ENCODE measurements at places on chromosomes 3 and 15.
A peak's percentile ranks its signal among the peaks of the same experiment; 100 is the strongest.

DNA sequence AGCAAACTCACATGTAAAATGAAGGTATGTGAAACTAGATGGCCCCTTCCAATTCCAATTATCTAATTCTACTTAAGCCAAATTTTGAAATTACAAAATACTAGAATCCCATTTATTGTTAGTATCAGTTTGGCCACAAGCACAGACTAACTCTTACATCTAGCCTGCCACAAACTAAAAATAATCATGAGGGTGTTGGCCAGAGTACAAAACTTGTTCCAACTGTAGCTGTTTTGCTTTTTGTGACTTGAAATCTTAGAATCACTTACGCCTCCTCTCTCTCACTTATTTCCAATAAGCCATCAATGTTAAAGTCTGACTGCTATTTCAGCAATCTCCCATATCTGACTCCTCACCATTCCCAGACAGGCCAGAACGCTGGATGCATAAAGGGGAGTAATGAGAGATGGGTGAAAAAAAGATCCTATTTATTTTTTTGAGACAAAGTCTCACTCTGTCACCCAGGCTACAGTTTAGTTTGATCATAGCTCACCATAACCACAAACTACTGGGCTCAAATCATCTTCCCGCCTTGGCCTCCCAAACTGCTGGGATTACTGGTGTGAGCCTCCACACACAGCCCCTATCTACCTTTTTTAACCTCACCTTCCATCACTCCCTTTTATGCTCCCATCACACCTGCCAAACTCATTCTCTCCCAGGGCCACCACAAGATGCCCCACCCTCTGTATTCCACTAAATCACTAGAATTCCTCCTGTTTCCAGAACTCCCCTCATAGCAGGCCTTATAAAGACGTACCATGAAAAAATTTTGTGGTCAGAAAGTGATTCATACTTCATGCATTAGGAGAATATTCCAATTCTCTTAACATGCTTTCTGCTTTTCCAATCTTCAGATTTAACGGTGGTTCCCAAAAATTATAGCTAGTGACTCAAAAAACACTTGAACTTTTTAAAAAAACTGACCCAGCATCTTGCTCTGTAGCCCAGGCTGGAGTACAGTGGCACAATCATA lies 36.5 kb downstream of the ATOSA start:
- DNase-seq: no peak

DNA sequence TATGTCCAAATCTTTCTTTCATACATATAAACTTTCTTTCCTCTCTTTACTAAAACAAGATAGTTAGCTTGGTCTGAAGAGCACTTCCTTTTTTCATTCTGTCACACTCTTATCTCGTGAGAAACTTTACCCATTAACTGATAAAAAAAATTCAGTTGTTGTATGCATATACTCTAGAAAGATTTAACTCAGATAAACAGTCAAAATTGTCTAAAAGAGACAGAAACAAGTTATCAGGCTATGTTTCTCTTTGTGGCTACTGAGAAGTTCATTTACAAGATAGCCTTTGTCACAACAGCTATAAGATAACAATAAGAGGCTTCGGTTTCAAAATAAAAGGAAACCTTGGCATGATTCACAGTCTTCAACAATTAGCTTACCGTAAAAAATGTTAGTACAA lies 235.7 kb upstream of the ATP10A start:
- DNase-seq: no peak

DNA sequence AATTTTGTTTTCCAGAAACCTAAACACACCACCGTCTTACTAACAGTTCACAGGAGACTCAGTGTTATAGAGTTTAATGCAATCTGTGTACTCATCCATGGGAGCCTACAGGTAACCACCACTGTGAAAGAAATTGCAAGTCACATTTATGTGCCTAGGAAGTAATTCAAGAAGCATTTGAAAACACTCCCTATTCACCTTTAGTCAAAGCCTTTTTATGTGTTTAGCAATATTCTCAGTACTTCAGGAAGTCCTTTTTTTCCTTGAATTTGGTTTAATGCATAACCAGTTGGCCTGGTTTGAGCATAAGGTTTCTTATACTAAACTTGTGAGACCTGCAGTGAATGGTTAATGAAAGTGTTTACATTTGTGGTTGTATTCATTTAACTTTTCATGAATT lies 346.1 kb downstream of the CHST2 start:
- DNase-seq: no peak

- DNase-seq: no peak
Observed at GRCh38 chr3:127679534-127680145, 6.9 kb downstream of the ABTB1 start.

DNA sequence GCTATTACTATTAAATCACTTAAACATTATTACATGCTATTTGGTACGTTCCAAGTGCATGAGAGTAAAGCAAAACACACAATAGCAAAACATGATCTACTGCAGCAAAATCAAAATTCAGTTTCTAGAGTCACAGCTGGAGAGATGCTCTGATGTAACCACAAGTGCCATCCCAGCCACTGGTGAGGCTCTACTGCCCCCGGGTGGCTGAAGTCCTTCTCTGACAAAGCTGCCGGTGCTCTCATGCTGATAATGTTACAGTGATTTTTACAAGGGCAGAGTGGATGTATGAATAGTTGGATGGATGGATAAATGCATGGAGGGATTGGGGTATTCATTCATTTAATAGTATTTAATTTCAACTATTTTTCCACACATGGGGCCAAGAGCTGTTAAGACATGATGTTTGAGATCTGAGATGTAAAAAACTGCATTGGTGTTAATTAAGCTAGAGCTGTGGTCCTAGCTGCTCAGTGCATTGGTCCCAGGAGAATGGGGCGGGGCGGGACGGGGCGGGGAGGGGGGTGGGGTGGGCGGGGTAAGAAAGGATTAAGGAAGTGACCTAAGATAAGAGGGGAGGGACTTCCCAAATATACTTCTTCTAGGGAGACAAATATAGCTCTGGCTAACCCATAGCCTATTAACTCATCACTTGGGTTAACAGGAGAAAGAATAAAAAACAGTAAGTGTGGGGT lies 5.3 kb upstream of the SPESP1 start:
- peak; percentile 42 for DNase-seq

GRCh38 chr3:115758076-115758763 lies 134.9 kb downstream of the GAP43 start:
- no peak for DNase-seq

GRCh38 chr15:92958105-92958504 lies 58.0 kb downstream of the CHD2 start:
- DNase-seq: peak; percentile 15

GRCh38 chr3:133424937-133425869 lies 25.3 kb downstream of the BFSP2 start:
- DNase-seq: no peak

GRCh38 chr3:122508135-122508914 lies 6.4 kb downstream of the KPNA1 start:
- DNase-seq: no peak

DNA sequence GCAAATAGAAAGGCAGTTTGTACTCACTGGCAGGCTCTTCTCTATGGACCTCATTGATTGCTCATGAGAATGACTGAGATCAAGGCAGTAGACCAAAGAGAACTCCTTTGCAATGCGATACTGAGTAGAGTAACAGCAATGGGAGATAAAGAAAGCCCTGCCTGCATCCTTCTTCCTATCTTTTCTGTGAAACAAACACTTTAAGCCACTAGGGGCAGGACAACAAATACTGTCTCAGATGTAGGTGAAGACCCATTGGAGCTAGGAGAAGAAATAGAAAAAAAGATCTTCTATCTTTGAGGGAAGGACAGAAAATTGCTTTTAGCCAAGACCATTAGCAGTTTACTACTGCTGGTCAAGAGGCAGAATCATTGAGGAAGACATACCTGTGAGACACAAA lies 117.6 kb upstream of the IGSF10 start:
- no peak for DNase-seq

DNA sequence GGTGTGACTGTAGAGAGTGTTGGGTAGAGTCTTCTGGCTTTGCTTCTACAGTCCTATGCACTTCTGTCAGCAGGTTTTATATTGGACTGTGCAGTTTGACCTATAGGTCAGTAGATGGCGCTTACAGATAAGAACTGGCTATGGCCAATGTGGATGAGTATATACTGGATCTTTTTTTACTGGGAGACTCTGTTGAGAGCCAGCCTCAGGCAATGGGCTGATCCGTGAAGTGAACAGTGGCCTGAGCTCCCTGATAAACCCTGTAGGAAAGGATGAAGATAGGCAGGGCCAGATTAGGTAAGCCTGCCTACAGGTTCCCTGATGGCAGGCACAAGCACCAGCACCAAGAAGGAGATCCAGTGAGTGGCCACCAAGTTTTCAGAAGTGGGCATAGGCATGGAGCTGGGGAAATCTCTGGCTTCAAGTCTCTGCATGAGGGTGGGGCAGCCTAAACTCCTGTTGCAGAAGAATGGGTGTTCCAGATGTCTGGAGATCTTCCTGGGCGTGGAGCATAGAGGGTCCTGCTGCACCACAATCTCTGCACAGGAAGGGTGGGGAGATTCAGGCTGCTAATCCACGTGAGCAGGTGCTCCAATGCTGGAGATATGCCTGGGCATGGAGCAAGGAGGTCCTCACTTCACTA lies 326.0 kb upstream of the SGO1 start:
- DNase-seq: no peak

DNA sequence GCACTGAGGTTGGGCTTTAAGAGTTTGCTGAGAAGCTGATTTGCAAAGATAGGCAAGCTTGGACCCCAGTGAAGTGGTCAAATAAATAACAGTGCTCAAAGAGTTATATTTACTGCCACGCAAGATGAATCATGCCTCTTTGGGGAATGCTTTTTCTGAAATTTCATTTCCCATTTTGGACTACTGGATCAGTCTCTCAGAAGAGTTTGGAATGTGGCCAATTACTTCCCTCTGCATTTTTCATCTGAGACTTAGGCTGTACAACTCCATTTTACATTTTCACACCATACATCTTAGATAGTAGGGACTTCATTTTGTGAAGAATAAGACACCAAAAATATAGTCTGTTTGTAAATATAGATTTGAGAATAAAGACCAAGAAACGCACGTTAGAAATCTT lies 419.7 kb downstream of the FGF12 start:
- DNase-seq: no peak

DNA sequence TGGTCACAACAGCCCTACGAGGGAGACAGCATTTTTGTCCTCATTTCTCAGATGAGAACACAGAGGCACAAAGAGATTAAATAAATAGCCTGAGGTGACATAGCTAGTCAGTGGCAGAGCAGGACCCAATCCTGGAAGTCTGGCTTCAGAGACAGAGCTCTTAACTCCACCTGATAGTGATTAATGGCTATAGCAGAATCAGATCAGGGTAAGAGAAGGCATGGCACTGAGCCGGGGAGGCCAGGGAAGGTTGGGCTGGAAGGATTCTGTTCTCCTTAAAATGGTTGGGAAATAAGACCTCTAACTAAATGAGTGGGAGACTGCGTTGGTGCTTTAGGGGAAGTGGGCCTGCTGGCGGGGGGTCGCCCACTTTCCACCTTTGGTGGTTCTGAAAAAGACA lies 104.5 kb downstream of the VGLL4 start:
- DNase-seq: no peak

Measured in stimulated activated CD8-positive, alpha-beta memory T cell treated with anti-CD3 and anti-CD28 coated beads, Interleukin-2, amount 100 ng/mL, for 48 hours (primary cell).